ENCODE measurements at places on chromosomes 5 and 9. TPM values are rescaled to one million over a fixed set of nuclear protein-coding genes. Genes with fewer than 3 reads are reported as not detected.

SLC24A2 gene
- polyA plus RNA-seq: 2.6 TPM

WDR38 gene
- polyA plus RNA-seq: not detected

ITGA1 gene
- 2.6 TPM for polyA plus RNA-seq

DDX4 gene
- polyA plus RNA-seq: not detected

FCN2 gene
- polyA plus RNA-seq: not detected

LOX gene
- polyA plus RNA-seq: 1.1 TPM

GRIA1 gene
- polyA plus RNA-seq: 0.96 TPM

SOHLH1 gene
- not detected for polyA plus RNA-seq

PCDHA9 gene
- 1.1 TPM for polyA plus RNA-seq

GRCh38 chr9:123686131-123686828 lies 243.6 kb downstream of the DENND1A start:
- H3K27me3 ChIP-seq: no peaks in the 10 kb centered on the region
- H3K27ac ChIP-seq: no peak overlapping the region
- H3K4me1 ChIP-seq: no peaks in the 10 kb centered on the region
- H3K4me3 ChIP-seq: no peak overlapping the region
- no peaks in the 10 kb centered on the region for H3K36me3 ChIP-seq

DNA sequence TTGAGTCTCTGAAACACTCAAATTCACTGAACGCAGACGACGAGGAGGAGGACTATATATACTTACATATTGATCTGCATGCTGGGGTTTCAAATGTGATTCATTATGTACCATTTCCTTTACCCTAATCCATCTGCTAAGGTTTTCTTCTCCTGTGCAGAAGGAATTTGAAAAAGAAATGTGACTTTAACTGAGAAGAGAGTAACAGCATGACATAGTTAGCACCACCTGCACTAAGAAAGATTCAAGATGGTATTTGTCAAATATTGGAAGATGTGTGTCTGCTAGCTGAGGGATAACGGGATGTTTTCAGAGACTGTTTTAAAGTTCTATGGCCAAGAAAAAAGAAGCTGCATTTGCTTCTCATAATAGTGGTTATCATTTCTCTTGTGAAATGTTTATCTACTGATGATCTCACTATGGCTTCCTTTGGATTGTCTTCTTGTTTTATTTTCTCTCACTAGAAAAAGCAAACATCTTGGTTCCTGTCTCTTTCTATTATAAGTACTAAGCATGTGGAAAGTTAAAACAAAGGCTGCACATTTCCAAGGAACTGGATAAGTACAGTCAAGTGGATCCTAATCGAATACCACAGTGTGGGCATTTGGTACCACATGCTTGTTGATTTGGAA lies 89.8 kb upstream of the TLE4 start:
- H3K4me1 ChIP-seq: peaks cover 6% of the 10 kb centered on the region
- DNase-seq: no peak
- H3K27ac ChIP-seq: no peak overlapping the region
- H3K36me3 ChIP-seq: no peaks in the 10 kb centered on the region
- no peaks in the 10 kb centered on the region for H3K27me3 ChIP-seq
- H3K4me3 ChIP-seq: no peak overlapping the region

GRCh38 chr5:170126626-170127025 lies 20.9 kb downstream of the FOXI1 start:
- H3K4me3 ChIP-seq: no peak overlapping the region
- no peak overlapping the region for H3K27ac ChIP-seq
- DNase-seq: no peak
- H3K4me1 ChIP-seq: no peaks in the 10 kb centered on the region

DNA sequence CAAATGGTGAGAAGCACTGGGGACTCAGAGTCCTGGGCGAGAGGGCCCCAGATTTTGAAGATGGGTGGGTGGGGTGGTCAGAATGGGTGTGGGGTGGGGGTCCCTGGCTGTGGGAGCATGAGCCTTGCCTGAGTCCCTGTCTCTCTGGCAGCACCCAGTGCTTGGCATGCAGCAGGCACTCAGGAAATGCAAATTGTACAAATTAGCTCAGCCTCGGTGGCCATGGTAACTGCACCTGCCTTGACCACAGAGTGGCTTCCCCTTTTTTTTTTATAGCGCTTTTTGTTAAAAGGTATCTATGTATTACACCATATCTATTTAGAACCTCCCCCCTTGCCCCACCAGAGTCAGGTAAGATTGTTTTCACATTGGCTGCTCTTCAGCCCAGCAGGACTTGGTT lies 19.2 kb upstream of the PITX1 start:
- H3K4me1 ChIP-seq: no peaks in the 10 kb centered on the region
- no peak overlapping the region for H3K4me3 ChIP-seq
- peaks cover 48% of the 10 kb centered on the region for H3K27me3 ChIP-seq
- DNase-seq: no peak
- no peaks in the 10 kb centered on the region for H3K36me3 ChIP-seq
- H3K27ac ChIP-seq: no peak overlapping the region

DNA sequence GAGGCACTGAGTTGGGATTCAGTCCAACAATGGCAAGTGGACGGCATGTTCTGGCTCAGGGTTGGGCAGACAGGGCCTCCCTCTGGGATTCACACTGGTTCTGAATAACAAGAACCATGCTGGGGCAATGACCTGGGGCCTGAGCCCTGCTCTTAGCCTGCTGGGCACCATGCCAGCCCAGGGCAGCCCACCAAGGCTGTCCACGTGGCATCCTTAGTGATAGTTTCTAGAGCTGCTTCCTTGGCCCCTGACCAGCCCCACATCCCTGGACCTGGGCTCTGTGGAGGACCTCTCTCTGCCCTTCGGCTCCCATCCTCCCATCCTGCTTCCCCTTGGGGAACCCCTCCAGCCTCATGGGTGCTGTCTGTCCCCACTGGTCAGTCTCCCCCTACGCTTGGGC lies 22.3 kb upstream of the OLFM1 start:
- H3K27me3 ChIP-seq: no peaks in the 10 kb centered on the region
- H3K36me3 ChIP-seq: no peaks in the 10 kb centered on the region
- H3K4me3 ChIP-seq: no peak overlapping the region
- H3K27ac ChIP-seq: no peak overlapping the region

DNA sequence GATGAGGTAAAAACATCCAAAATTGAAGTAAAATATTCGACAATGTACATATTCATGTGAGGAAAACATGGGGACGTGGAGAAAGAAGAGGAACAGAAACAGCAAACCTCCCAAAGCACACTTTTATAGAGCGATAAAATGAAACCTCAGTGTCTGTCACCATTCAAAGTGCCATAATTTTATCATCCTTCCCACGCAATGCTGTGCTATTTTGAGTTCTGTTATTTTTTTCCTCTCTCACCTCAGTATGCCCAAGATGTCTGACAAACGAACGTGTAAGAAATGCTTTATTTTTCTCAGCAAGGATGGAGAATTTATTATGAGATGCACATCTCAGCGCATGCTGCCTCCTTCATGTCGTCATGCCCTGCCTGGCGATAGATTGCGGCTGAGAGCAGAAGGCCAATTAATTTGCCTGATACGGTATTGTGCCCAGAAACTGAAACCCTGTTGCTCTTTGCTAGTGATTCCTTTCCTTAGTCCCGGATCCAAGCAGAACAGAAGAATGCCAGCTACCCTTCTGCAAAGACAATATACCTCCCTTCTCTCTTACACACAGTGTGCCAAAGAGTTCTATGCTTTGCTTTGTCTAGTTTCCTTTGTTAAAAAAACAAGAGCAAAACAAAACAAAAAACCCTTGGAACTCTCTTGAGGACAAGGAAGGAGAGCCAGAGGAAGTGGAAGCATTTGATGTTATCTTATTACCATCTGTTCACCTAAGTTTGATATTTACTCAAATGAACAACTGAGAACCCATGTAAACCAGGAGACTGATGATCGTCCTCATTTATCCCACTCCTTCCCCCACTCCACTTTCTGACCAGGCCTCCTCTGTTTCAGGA lies 192.4 kb downstream of the SEMA6A start:
- H3K4me1 ChIP-seq: no peaks in the 10 kb centered on the region
- H3K27ac ChIP-seq: no peak overlapping the region
- DNase-seq: no peak

DNA sequence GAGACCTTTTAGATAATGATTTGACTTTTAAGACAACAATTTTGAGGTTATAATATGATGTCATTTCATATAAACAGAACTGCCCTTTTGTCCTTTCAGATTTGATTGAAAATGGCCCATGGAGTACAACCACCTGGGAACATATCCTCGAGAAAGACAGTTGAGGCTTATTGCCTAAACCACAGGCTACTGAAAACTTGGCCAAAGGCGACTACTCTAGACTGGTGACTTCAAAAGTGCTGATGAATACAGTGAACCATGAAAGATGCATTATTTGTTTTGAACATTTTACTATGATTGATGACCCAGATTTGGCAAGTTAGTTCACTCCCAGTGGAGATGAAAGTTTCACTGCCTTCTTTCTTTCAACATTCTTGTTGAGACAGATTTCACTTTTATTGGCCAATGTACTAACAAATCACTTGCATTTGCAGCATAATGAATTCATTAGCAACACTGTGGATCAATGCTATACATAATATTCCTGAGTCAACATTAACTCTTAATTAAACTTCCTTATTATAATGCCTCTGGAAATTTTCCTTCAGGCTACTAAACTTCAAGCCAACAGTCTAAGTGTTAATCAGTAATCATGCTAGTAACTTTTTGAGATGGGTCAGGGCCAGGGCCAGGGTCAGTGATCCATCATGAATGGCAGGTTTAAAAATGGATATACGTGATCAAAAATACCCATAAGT lies 480.3 kb downstream of the RAB3C start:
- DNase-seq: no peak
- H3K27ac ChIP-seq: no peak overlapping the region
- no peaks in the 10 kb centered on the region for H3K27me3 ChIP-seq
- no peak overlapping the region for H3K4me3 ChIP-seq

DNA sequence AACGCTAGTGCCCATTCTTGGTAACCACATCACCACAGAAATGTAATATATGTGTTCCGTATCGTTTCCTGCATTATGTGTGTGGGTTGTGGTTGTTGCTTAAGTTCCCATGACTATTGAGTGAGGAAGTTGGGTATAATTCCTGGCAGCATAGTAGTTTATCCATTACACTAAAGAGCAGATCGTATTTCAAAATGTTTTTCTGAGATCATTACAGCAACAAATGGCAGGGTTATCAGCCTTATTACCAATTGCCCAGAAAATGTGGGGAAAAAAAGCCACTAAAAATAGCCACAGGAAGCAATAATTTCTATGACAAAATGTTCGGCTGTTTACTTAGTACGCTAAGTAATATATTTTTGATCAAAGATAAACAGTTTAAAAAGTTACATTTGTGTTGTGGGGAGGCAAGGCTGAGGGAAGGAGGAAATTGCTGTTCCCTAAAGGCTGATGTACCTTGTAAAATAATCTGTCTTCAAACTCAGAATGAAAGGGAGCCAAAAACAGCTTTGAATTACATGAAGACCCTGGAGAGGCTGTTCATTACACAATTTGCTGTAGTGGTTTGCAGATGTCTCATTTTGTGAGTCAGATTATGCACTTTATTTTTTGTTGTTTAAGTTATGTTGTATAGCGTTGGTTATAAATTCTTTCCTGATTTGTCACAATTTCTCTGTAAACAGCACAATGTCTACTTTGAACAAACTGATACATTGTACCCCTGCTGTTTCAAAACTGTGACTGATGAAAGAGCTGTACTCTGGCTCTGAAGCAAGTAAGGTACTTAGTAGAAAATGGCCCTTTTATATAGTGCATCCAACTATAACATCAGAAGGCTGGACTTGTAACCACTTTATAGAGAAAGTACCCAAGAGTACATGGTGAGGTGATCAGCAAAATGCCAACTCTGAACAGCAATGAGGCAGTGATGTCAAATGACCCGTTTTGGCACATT lies 1028.5 kb downstream of the NR2F1-AS1 start:
- no peaks in the 10 kb centered on the region for H3K27me3 ChIP-seq
- DNase-seq: no peak
- H3K27ac ChIP-seq: no peak overlapping the region
- no peaks in the 10 kb centered on the region for H3K4me1 ChIP-seq

GRCh38 chr9:125142560-125143376 lies 560 bp downstream of the SCAI start:
- peak overlapping the region; percentile 81 for H3K4me3 ChIP-seq
- no peaks in the 10 kb centered on the region for H3K27me3 ChIP-seq
- H3K4me1 ChIP-seq: peaks cover 12% of the 10 kb centered on the region

DNA sequence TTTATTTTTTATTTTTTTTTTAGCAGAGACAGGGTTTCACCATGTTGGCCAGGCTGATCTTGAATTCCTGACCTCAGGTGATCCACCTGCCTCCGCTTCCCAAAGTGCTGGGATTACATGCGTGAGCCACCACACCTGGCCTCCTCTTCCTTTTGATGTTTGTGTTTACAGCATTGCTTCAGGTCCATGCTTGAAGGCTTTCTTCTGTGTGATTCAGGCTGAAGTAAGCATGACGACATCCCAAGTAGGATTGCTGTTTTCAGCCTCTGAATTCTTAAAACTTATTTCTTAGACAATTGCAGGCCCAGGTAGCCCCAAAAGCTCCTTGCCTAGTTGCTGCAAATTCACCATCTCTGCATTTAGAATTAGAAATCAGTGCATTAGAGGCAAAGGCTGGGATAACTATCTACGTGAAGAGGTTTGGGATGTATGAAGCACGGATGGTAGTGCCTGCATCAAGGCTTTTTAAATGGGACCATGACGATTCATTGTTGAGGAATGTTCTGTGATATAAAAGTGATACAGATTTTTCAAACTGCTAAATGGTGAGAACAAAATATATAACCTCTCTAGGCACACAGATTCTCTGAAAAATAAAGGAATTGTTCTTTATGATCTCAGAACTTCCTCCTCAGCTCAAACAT lies 3.0 kb upstream of the ETF1 start:
- peaks cover 4% of the 10 kb centered on the region for H3K36me3 ChIP-seq
- H3K27ac ChIP-seq: peak overlapping the region; percentile 14
- no peak overlapping the region for H3K4me3 ChIP-seq
- no peak for DNase-seq

GRCh38 chr5:89988998-89989655 lies 420.4 kb downstream of the CETN3 start:
- H3K4me3 ChIP-seq: no peak overlapping the region
- no peaks in the 10 kb centered on the region for H3K27me3 ChIP-seq
- H3K4me1 ChIP-seq: peaks cover 22% of the 10 kb centered on the region
- H3K36me3 ChIP-seq: no peaks in the 10 kb centered on the region
- DNase-seq: no peak

DNA sequence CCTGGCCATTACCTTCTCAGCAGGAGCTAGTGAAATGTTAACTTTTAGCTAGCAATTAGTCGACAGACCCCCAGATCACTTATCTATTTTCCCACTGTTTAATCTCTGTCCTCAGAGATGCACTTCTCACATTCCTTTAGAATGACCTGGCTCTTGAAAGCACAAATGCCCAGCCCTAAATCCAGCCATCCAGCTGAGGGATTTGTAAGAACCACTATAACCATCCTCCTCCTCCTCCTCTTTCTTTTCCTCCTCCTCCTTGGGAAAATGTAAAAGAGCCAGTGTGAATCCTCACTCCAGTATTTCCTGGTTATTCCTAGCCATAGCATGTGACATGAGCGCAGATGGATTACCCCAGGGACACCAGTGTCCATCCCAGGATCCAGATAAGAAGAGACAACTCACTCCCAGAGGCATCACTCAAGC lies 124.3 kb downstream of the ENC1 start:
- H3K27me3 ChIP-seq: no peaks in the 10 kb centered on the region
- no peaks in the 10 kb centered on the region for H3K36me3 ChIP-seq
- DNase-seq: peak; percentile 44
- H3K27ac ChIP-seq: no peak overlapping the region
- H3K4me3 ChIP-seq: no peak overlapping the region
- H3K4me1 ChIP-seq: peaks cover 9% of the 10 kb centered on the region

GRCh38 chr5:89954916-89955315 lies 454.6 kb downstream of the CETN3 start:
- H3K27me3 ChIP-seq: no peaks in the 10 kb centered on the region
- H3K4me3 ChIP-seq: no peak overlapping the region
- H3K4me1 ChIP-seq: peaks cover 7% of the 10 kb centered on the region
- DNase-seq: no peak
- H3K27ac ChIP-seq: no peak overlapping the region

All from GM23338 (cell line).